Activated B cell treated with CpG ODN at 0.5 μM for 24 hours (primary cell): ENCODE measurements at places on chromosomes 7 and 10. TPM values are rescaled to one million over a fixed set of nuclear protein-coding genes. Genes with fewer than 3 reads are reported as not detected.

HIBADH gene
- total RNA-seq = 9.8 and 10.0 TPM in 2 replicates

TMEM229A gene
- total RNA-seq = not detected in 2 replicates

NKX1-2 gene
- total RNA-seq = not detected in 2 replicates

PTPN20 gene
- 2.1 and 2.3 TPM in 2 replicates for total RNA-seq

NPSR1 gene
- total RNA-seq = not detected in 2 replicates

WNT8B gene
- not detected in 2 replicates for total RNA-seq
